CD4-positive, CD25-positive, alpha-beta regulatory T cell (primary cell): ENCODE measurements at places on chromosomes 2 and 18.

GRCh38 chr2:134401081-134401497, 147.2 kb downstream of the MGAT5 start:
- DNase-seq: no peak

DNA sequence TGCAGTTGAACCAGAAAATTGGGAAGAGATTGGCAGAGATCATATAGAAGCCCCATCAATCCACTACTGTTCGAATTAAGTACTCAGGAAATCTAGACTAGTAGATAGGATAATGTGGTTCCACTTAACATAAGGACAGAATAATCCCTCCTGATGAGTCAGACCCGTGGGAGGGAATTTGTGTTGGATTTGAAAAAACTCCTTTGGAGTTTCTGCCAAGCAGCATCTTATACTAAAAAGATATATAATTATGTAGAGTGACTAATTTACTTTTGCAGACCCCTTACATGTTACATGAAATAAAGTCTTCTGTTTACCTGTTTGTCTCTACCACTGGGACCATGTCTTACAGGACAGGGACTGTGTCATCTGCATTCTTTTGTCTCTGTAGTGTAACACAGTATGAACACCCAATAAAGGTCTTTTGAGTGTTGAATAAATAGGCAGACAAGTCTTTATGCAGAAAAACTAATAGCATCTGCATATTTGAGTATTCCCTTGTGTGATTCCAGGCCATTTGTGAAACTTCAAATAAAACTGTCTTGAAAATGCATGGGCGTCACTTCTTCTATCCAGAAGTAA, 122.6 kb upstream of the DNAJC10 start:
- no peak for DNase-seq

GRCh38 chr2:166000401-166000800, 46.8 kb upstream of the TTC21B start:
- DNase-seq: no peak

- no peak for DNase-seq
Measured at GRCh38 chr2:108905906-108906305, 83.1 kb downstream of the EDAR start.
